ENCODE measurements at places on chromosomes 6 and 20. TPM values are rescaled to one million over a fixed set of nuclear protein-coding genes. Genes with fewer than 3 reads are reported as not detected.

DDRGK1 gene
- total RNA-seq = 33.5 TPM

DNA sequence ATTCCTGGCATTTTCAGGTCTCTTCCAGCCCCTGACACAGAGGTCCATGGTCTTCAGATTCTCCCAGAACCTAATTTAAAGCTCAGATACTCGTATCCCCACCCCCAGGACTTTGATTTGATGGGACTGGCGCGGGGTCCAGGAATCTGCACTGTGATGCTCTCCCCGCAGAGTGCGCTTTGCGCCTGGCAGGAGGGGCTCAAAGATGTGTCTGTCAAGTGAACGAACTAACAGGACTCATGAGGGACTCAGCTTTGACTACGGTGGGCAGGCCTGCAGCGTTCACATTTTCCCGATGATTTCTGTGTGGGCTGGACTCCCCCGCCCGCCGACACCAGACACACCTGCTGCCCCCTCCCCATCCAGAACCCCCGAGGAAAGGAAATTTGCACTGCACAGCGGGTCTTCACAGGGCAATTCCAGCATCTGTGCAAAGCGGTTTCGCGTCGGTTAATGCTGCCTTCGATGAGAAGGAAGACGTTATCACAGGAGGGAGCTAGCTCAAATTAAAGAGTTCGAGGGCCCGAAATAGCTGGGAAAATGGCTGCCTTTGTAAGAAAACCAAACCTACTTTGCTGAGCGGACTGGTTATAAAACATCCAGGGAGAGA, 90.2 kb downstream of the ZDHHC14 start:
- DNase-seq = no peak

GRCh38 chr6:45838451-45838850, 177.2 kb downstream of the CLIC5 start:
- no peak for DNase-seq

SAMD5 gene
- 12.4 TPM for total RNA-seq

SNAI1 gene
- 0.12 TPM for total RNA-seq

FAM209B gene
- not detected for total RNA-seq

GRCh38 chr6:142356884-142357225, 55.0 kb downstream of the ADGRG6 start:
- DNase-seq = no peak

Data from MG63 (cell line).